CD4-positive, alpha-beta T cell treated with Interleukin-6 for 4 hours (primary cell): ENCODE measurements at places on chromosomes 5 and 9.

- DNase-seq = no peak
Observed at GRCh38 chr9:98360176-98360708, 104.8 kb upstream of the TBC1D2 start.

- no peak for DNase-seq
Observed at GRCh38 chr5:129245489-129245888, 150.9 kb downstream of the ISOC1 start.

- no peak for DNase-seq
Observed at GRCh38 chr5:26881901-26882300, 156.5 kb downstream of the CDH9 start.

GRCh38 chr9:15178631-15179030, 128.4 kb downstream of the TTC39B start:
- no peak for DNase-seq

DNA sequence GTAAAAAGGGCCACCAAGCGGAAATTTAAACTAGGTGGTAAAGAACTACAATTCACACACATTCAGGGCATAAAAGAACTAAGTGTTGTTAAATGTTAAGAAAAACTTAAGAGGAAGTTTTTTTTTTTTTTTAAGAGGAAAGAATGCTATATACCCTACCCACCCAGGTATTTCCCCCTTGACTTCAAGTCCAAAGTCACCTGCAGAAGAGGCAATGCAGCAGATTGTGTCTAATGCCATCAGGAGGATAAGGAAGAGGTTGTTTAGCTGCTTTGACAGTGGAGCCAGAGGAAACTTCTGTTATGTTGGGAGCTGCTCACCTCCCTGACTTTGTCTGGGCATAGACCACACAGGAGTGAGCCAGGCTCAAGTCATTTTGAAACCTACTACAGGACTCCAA, 69.2 kb downstream of the MPDZ start:
- no peak for DNase-seq

GRCh38 chr5:159218595-159219023, 9.3 kb upstream of the RNF145 start:
- no peak for DNase-seq

DNA sequence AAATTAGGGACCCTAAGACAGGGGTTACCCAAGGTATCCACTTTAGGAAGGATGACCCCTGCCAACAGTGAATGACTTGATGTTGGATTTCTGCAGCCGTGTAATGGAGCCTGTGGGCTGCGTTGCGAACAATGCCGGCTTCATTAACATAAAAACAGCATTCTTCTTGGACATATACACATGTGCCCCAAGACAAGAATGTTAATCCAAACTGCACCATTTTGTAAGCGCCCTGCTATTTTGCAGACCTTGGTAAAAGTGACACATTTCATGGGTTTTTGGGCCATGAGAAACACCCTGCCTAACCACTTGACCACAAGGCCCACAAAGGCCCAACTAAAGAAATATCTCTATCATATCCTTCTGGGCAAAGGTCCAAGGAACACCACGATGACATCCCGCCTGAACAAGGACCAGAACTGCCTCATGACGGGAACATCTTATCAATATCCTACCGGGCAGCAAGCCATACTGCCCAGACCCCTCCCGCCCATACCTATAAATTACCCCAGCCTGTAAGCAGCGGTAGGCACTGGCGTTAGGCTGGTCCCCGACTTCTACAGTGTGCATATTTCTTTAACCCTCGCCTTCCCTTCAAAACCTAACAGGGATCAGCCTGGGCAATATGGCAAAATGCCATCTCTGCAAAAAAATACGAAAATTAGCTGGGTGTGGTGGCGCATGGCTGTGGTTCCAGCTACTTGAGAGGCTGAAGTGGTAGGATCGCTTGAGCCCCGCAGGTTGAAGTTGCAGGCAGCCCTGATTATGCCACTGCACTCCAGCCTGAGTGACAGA, 9.7 kb upstream of the PDCD1LG2 start:
- no peak for DNase-seq
